ENCODE measurements at places on chromosomes 6 and 20.
A peak's percentile ranks its signal among the peaks of the same experiment; 100 is the strongest.

DNA sequence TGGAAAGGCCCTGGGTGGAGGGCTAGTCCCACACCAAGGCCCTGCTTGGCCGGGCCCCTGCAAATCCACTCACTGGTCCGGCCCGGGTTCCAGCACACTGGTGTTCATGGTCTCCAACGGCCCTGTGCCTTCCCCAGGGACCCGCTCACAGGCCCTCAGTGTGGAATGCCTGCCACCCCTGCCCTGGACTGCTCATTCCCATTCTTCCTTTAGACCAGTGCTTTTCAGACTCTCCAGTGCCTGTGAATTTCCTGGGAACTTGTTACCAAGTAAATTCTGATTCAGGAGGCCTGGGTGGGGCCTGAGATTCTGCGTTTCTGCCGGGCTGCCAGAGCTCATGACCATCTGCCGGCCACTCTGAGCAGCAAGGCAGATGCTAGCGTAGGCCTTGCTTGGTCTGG, 5.7 kb upstream of the PXDC1 start:
- no peak overlapping the region for H3K4me3 ChIP-seq
- H3K27ac ChIP-seq = no peak overlapping the region
- H3K36me3 ChIP-seq = no peaks in the 10 kb centered on the region
- H3K27me3 ChIP-seq = no peaks in the 10 kb centered on the region

GRCh38 chr20:31909253-31910070, 39.0 kb downstream of the TTLL9 start:
- DNase-seq = no peak
- no peak overlapping the region for H3K4me3 ChIP-seq
- no peaks in the 10 kb centered on the region for H3K4me1 ChIP-seq
- H3K36me3 ChIP-seq = no peaks in the 10 kb centered on the region
- no peaks in the 10 kb centered on the region for H3K27me3 ChIP-seq

GRCh38 chr6:31403283-31404060, at the start of gene MICA:
Gene MICA (plus strand): TSS chr6:31403595. CDS start chr6:31403633, 38 bp downstream.
- H3K4me3 ChIP-seq = peak within 1 kb of the TSS; percentile 79
- H3K27me3 ChIP-seq = no peaks in the 10 kb centered on the region
- no peaks in the 10 kb centered on the region for H3K36me3 ChIP-seq
- peak; percentile 95 for DNase-seq

DNA sequence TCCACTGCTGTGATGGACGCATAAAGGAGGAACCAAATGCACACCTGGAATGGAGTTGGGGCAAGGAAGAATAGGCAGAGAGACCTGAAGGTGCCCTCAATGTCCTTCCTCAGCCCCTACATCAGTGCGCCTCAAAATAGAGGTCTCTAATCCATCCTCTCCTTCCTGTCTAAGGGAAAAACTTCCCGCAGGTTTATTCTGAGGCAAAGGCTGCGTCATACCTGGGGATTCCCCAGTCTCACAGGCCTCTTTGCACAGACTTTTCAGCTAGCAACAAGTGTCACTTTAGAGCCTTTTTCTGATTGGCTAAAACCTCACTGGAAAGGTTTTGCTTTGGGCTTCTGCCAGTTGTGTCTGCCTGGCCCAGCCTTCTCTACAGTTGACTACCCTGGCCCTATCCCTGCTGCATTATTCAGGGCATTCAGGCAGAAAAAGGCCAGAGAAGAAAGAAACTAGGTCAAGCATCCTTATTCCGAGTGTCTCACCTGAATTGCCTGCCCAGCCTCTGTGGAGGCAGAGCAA, 1.8 kb upstream of the HLA-DQB1 start:
- peak; percentile 50 for DNase-seq
- H3K27me3 ChIP-seq = no peaks in the 10 kb centered on the region
- no peaks in the 10 kb centered on the region for H3K36me3 ChIP-seq
- H3K4me1 ChIP-seq = no peaks in the 10 kb centered on the region
- H3K27ac ChIP-seq = no peak overlapping the region
- no peak overlapping the region for H3K4me3 ChIP-seq

DNA sequence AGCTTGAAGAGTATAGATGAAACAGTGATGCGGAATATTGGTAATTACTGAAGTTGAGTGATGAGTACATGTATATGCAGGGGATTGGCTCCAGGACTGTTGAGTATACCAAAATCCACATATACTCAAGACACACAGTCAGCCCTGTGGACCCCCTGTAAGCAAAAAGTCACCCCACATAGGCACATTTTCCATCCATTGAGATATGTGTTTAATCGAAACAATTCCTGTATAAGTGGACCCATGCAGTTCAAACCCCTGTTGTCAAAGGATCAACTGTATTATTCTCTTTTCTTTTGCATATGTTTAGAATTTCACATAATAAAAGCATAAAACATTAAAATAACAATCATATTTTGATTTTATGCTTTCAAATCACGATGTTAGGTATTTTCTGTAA, 32.1 kb upstream of the FILIP1 start:
- H3K27me3 ChIP-seq = no peaks in the 10 kb centered on the region
- H3K4me1 ChIP-seq = peaks cover 17% of the 10 kb centered on the region
- no peaks in the 10 kb centered on the region for H3K36me3 ChIP-seq
- H3K4me3 ChIP-seq = no peak overlapping the region

DNA sequence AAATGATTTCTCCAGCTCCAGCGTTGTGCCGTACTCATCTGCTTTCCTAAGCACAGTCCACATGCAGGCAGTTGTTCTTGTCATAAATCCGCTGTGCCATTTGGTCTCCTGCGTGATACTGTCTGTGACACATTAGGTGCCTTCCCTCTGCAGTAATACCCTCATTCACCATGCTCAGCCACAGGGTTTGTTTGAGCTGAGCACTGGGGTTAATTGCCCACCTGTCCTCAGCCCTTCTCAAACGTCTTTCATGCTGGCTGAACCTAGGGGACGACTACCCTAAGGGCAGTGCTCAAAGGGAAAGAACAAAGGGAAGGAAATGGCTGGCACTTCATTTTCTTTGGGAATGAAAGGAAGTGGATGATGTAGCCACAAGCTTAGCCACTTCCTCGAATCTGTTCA, 64.2 kb upstream of the MYLIP start:
- H3K36me3 ChIP-seq = no peaks in the 10 kb centered on the region
- H3K4me3 ChIP-seq = no peak overlapping the region
- DNase-seq = no peak
- no peaks in the 10 kb centered on the region for H3K4me1 ChIP-seq
- H3K27me3 ChIP-seq = no peaks in the 10 kb centered on the region

DNA sequence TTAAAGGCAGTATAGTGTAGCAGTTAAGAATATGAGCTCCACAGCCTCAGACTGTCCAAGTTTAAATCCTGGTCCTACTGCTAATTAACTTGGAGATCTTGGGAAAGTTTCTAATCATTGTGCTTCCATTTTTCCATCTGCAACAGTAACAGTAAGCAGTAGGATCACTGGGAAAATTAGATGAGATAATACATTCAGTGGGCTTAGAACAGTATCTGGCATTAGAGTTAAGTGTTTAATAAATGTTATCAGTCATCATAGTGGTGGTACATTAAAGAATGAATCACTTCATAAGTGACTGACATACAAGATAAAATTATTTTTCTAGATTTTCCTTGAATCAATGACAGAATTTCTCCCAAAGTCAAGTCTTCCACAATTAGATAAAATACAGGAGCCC, 5.0 kb downstream of the NHSL1 start:
- no peaks in the 10 kb centered on the region for H3K27me3 ChIP-seq
- peaks cover 14% of the 10 kb centered on the region for H3K4me1 ChIP-seq
- peak overlapping the region; percentile 41 for H3K27ac ChIP-seq
- H3K36me3 ChIP-seq = no peaks in the 10 kb centered on the region
- DNase-seq = no peak

GRCh38 chr6:30684386-30685156, 1.9 kb downstream of the PPP1R18 start:
- H3K4me1 ChIP-seq = peaks cover 51% of the 10 kb centered on the region
- H3K27ac ChIP-seq = peak overlapping the region; percentile 99
- H3K27me3 ChIP-seq = no peaks in the 10 kb centered on the region
- peaks cover 9% of the 10 kb centered on the region for H3K36me3 ChIP-seq
- peak overlapping the region; percentile 88 for H3K4me3 ChIP-seq

DNA sequence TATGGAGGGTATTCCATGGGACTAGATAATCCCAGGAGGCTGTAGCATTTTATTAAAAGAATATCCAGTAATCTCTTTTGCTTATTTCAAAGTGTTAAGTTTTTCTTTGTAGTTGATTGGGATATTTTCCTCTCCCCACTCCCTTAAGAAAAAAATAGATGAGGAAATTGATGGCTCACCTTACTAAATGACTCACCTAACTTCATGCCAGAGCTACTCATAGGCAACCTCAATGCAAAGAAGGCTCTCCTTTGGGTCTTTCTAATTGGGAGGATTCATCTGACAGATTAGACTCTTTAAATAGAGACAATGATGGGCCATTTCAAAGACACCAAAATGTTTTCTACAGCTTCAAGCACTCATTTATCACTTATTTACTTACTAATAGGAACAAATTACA, 528.5 kb upstream of the BTBD3 start:
- DNase-seq = no peak
- H3K4me3 ChIP-seq = no peak overlapping the region
- no peak overlapping the region for H3K27ac ChIP-seq
- H3K4me1 ChIP-seq = no peaks in the 10 kb centered on the region
- no peaks in the 10 kb centered on the region for H3K27me3 ChIP-seq

DNA sequence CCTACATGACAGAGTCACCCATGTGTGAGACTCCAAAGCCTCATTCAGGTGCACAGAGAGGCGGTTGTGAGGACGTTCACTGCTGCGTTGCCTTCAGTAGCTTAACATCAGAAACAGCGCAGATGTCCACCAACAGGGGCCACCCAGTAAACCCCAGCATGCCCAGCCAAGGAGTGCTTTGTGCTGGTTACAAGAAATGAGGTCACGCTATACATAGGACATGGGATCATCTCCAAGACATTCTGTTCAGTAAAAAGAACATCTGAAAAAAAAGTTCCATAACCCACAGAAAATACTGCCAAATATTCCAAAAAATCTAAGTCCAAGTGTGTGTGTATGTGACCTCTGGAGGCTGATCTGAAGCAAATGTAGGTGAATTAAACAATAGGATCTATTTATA, 16.0 kb downstream of the SLC52A3 start:
- no peak for DNase-seq
- H3K36me3 ChIP-seq = no peaks in the 10 kb centered on the region
- no peaks in the 10 kb centered on the region for H3K4me1 ChIP-seq
- H3K27ac ChIP-seq = no peak overlapping the region

DNA sequence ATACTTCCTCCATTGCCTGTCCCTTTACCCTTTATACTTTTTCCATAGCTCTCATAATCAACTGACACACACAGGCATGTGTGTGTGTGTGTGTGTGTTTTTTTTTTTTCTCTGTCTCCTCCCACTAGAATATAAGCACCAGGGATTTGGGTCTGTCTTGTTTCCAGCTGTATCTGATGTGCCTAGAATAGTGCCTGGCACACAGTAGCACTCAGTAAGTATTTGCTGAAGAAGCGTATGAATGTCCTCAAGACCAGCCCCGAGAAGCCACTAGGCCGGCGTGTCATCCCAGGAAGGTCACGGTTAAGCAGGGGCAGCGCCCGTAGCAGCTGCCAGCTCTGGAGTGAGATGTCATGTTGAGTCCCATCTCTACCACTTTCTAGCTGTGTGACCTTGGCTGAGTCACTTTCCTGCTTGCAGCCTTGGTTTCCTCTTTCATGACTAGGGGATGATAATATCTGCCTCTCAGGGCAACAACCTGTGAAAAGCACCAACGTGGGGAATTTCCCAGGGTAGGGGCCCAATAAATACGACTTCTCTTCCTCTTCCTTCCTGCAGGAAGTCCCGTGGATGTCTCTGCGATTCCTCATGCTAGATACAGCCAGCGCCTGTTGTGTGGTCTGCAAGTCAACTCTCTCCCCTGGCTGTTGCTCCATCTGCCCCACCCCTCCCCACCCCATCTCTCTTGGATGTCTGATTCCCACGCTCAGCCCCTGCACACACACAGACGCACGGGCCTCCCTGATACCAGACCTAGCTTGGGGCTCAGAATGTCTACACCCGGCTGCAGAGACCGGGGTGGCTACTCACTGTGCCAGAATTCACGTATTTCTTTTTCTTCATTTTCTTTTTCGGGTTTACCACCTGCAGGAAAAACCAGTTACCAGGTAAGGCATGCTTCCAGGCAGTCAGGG, 58.1 kb downstream of the RAB44 start:
- peaks cover 65% of the 10 kb centered on the region for H3K4me1 ChIP-seq
- no peaks in the 10 kb centered on the region for H3K27me3 ChIP-seq
- no peak overlapping the region for H3K27ac ChIP-seq

GRCh38 chr20:39429726-39430125, 467.6 kb downstream of the DHX35 start:
- no peaks in the 10 kb centered on the region for H3K4me1 ChIP-seq
- H3K27me3 ChIP-seq = no peaks in the 10 kb centered on the region
- no peak overlapping the region for H3K4me3 ChIP-seq
- H3K27ac ChIP-seq = no peak overlapping the region
- no peaks in the 10 kb centered on the region for H3K36me3 ChIP-seq
- DNase-seq = peak; percentile 9

DNA sequence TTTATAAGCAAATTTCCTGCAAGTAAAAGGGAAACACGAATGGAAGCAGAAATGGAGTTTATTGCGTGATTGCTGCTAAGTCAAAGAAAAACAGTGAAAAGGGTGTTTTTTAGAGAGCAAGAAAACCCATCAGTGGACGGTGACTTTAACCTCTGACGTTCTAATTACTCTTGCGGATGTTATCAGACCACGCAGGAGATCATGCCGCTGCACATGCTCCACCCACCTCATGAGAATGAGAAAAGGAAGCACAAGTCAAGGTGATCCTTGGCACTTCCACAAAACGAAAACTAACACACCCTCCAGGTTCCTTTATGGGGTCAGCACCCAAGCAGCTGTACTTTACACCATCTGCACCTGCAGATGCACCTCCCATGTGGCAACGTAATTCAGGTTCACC, 45.0 kb downstream of the LYRM4 start:
- no peak overlapping the region for H3K4me3 ChIP-seq
- H3K36me3 ChIP-seq = peaks cover 3% of the 10 kb centered on the region
- no peak for DNase-seq
- no peaks in the 10 kb centered on the region for H3K4me1 ChIP-seq
- no peak overlapping the region for H3K27ac ChIP-seq
